ENCODE measurements at places on chromosomes 5 and 9.

DNA sequence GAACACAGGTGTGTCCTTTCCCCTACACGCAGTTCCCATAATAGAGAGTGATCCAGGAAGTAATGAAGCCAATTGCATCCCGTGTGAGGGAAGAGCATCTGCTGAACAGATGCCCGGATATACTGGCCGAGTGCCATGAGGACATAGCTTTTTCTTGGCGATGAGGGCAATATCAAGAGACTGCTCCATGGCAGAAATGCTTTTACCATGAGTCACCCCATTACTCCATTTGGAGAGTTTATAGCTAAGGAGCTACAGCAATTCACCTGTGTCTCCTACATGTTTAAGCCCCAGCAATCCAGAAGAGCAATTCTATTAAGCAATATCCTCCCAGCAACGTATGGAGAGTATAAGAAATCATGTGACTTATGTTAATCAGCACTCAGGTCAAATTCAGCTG lies 222.0 kb upstream of the KLF4 start:
- DNase-seq: no peak

DNA sequence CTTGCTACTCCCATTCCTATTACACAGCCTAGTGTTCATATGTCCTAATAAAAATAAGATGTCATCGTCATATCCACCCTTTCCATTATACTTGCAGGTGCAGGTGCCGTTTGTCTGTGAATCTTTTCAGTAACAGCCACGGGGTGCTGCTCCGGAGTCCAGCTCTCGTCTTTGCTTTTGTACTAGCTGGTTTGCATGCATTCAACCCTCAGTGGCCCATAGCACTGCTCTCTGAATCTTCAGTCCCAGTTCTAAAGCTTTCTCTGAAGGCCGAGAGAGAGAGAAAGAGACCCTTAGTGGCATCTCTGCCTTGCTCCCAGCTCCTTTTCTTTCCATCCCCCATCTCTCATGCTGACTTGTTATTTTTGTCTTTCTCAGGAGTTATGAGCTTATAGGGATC lies 468.5 kb downstream of the TMEM232 start:
- no peak for DNase-seq

DNA sequence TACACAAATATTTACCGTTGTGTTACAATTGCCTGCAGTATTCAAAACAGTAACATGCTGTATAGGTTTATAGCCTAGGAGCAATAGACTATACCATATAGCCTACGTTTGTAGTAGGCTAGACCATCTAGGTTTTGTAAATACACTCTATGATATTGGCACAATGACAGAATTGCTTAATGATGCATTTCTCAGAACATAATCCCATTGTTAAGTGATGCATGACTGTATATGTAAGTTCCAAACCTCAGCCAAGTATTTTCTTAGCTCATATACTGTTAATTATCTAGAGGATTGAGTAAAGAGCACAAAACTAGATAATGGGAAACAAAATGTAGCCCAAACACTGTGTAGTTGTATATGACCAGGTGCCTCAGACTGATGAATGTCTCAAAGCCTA lies 220.1 kb downstream of the ANXA1 start:
- DNase-seq: no peak

DNA sequence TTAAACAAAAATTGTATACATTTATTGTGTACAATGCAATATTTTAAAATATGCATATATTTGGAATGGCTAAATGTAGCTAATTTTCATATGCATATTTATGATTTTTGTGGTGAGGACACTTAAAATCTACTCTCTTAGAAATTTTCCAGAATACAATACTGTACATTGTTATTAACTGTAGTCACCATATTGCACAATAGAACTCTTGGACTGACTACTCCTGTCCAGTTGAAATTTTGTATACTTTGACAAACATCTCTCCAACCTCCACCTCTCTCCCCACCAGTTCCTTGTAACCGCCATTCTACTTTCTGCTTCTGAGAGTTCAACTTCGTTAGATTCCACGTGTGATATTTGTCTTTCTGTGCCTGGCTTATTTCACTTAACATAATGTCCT lies 49.2 kb upstream of the TAF11L2 start:
- no peak for DNase-seq

DNA sequence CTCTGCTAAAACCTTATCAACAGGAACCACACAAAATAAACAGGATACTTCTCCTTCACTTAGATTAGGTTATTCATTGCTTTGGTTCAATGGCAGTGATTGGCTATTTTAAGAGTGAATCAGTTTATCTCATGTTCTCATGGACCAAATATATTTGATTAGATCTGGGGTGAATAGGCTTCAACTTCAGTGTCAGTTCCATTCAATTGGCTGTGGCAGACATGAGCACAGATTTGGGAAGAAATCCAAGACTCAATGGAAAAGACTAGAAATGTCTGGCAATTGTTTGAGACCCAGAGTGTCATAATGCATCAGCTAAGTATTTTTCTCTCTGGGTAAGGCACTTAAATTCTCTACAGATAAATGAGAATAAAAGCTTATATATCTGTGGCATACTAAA lies 37.1 kb downstream of the CDH18 start:
- no peak for DNase-seq

GRCh38 chr9:92482805-92483204 lies 499 bp upstream of the ASPN start:
- no peak for DNase-seq

Measured in activated T-helper 1 cell treated with anti-CD3 and anti-CD28 coated beads, Interleukin-2, amount 50 U/mL, for 16 hours (primary cell).